ENCODE measurements at places on chromosomes 5 and 9.

DNA sequence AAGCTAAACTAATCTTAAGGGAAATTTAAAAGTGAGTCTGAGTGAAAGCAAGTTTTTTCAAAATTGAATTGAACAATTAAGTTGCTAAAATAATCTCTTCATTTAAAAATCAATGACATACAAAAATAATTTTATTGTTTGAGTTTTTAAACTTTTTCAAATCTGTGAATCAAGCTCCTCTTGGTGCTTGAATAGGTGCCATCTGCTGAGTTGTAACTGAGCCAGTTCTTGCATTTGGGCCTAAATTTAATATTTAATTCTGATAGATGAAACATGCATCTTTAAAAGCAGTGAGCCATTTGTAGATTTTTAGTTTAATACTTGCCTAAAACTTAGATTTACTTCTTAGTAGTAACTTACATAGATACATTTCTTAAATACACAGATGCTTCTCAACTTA is 31.8 kb downstream of the SPATA31D1 start:
- no peak for DNase-seq

DNA sequence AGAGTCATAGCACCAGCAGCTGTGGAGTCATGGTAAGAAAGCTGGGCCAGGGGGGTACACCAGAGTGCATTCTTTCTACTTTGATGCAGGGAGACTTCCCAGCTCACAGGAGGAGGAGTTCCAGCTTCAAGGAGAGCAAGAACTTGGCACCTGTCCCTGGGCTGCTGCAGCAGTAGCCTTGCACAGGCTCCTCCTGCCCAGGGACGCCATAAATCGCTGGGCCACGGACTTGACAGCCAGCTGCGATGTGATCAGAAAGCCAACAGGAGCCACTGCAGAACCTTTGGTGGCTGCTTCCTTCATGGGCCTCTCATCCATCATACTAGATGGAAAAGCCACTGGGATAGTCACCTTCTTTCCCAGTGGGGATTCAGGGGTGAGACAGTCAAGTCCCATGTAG is 234.7 kb downstream of the NMUR2 start:
- no peak for DNase-seq

DNA sequence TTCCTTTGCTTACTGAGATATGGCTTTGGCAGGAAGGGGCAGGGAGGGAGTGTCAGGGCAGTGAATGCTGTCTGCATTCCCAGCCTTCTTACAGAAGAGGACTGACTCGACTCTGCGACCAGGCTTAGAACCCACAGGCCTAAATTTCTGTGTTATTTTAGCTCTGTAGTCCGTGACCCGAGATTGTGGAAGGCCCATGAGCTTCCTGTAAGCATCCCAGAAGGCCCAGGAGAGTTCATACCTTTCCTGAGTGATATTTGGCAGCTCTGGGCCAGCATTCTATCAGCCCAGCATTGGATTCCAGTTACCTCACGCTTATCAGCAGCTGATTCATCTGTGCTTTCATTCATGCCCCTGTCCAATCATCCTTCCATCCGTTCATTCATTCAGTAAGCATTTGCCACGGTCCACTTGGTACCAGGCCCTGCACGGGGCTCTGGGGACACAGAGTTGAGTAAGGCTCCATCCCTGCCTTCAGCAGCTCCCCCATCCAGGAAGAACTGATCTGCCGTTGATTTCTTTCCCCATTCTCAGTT is 28.2 kb upstream of the RPL26L1 start:
- DNase-seq, result no peak

GRCh38 chr5:88895681-88896501 is 12.9 kb upstream of the MEF2C start:
- DNase-seq, result no peak

GRCh38 chr5:127006744-127007143 is 23.6 kb downstream of the MARCHF3 start:
- DNase-seq, result no peak

DNA sequence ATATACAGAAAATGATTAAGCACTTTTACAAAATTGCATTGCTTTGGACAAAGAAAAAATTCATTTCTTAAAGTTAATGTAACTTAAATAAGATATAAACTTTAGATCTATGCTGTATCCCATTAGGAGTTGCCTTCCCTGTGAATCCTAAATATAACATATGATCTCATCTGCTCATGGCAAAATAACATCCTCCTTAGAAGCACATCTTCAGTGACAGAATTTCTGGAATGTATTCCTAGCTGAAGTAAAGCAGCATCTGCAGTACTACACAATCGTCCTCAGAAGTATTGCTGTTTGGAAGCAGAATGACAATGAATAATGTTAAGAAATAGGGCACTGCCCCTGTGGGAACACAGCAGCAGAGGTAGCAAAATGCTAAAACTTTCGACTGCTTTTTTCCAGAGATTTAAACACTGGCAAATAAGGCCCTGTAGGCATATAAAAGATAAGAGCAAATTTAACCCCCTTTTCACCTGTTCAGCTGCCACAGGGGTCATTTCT is 571.0 kb downstream of the PTPRD start:
- no peak for DNase-seq

DNA sequence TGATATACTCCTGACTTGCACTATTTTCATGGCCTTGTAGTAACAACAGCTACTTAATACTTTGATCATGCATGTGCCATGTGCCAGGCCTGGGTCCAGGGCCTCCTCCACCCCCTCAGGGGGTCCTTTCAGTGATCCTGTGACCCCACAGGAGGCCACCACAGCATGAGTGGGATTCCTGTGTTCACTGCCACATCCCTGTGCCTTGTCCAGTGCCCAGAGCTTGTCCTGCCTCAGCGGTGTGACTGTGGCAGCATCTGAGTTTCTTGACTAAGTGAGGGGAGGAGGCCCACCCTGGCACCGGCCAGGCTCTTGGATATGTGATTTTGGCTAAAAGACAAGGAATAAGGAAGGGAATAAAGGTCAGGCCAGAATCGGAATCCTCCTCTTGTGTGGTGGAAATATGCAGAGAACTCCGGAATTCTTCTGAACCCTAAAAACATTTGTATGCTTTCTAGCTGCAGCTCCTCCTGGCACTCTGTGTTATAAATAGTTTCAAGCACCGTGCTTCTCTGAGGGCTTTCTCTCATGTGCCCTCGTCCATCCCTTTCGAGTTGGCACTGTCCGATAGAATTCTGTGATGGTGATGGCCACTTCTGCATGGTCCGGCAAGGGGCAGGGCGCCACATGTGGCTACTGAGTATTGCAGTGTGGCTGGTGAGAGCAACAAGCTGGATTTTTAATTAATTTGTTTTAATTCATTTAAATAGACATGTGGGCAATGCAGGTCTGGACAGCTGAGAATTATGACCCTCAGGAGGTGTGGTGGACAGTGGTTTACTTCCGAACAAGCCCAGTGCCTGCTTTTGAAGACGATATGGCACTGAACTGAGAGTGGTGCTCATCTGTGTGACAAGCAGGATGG is 31.8 kb downstream of the TENT4A start:
- peak; percentile 49 for DNase-seq

DNA sequence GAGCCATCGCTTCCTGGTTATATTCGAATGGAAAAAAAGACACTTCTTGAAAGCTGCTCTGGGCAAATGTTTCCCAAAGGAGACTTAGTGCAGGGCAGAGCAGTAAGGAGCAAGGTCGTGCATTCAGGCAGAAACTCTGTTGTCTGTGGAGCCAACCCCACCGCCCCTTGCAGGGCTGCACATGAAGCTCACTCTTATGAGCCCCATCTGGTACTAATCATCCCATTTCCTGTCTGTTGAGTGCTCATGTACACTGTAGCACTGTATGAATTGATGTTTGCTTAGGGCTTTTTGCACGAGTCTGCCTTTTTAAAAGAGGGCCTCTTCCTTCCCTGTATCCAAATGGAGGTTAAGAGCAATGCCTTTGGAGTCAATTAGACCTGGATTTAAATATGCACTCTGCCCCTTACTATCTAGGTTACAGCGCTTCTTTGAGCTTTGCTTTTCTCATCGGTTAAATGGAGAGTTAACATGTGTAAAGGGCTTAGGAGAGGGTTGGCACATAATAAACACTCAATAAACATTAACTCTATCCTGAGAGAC is 25.4 kb downstream of the HMHB1 start:
- DNase-seq, result no peak

DNA sequence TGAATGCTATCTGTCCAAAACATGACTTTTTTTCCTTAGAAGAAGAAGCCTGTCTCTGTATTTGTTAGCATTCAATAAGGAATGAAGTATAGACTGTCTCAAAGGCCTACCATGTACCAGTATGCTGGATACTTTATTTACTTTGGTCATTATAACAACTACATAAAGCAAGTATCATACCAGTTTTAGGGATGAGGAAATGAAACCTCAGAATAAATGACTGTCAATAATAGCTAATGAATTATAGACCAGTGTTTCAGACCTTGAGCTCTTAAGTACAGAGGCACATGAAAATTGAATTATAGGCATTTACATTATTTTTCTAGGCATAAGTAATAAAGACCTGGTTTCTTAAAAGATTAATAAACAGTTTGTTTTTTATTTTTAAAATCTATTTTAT is 166.4 kb upstream of the TLX3 start:
- no peak for DNase-seq

DNA sequence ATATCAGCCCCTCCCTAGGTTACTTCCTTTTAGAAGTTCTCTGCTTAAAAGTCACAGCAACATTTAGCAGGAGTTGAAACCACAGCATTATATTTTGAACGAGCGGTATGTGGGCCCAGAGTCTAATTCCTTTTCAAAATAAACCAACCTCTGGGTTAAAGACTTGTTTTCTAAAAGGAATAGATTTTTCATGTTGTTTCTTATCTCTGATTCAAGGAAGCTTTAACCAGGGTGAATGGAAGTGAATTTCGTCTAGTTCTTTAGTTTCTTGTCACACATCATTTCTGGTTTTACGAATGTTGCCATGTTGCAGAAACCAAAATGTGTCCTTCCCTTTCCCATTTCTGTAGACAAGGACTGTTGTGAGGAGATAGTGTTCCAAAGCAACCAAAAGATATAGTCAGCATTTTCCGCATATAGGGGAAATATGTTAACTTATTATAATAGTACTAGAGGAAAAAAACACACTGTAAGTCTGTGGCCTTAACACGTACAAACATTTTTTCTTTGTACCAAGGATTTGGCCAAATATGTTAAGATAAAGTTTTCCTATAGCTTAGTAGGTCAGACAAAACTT is 142.4 kb downstream of the PCSK5 start:
- no peak for DNase-seq

- peak; percentile 36 for DNase-seq
These were observed 187.7 kb downstream of the CACNA1B start for GRCh38 chr9:138065287-138065686.

GRCh38 chr9:33124751-33125381 is 42.3 kb downstream of the B4GALT1 start:
- DNase-seq, result no peak

DNA sequence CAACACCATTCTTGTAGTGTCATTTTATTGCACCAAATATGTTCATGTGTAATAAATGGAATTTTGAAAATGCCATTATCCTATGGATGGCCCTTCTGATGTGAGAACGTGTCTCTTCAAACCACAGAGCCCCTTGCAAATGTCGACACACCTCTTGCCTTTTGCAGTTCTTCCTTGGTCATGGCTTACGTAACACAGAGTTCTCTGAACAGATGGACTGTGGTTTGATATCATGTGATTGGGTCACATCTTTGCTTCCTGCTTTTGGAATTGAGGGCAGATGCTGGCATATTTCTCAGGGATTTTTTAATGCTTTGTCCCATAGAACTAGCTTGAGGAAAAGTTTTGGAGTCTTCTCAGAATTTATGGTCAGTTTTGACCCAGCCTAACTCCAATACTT is 4.6 kb downstream of the TGFBR1 start:
- DNase-seq, result no peak

- no peak for DNase-seq
These were observed 101.1 kb downstream of the KIF4B start for GRCh38 chr5:155114655-155115054.

- DNase-seq, result no peak
These were observed 422.2 kb downstream of the NR2F1-AS1 start for GRCh38 chr5:93158841-93159240.

GRCh38 chr9:89781838-89782540 is 177.2 kb downstream of the GADD45G start:
- no peak for DNase-seq

DNA sequence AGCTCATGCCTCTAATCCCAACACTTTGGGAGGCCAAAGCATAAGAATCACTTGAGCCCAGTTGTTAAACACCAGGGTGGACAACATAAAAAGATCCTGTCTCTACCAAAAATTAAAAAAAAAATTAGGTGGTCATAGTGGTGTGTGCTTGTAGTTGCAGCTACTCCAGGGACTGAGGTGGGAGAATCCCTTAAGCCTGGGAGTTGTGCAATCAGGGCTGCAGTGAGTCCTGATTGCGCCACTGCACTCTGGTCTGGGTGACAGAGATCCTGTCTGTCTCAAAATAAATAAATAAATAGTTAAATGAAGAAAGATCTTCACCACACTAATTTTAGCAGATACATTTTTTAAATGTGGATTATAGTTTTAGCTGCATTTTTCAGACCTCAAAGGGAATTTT is 433.2 kb downstream of the MAT2B start:
- no peak for DNase-seq

- DNase-seq, result no peak
These were observed 40.4 kb downstream of the LIX1 start for GRCh38 chr5:97102010-97102470.

- DNase-seq, result no peak
These were observed 2.5 kb upstream of the ISL1 start for GRCh38 chr5:51380603-51381207.

- no peak for DNase-seq
These were observed 51.5 kb downstream of the LRSAM1 start for GRCh38 chr9:127502706-127503378.

GRCh38 chr5:124402144-124402581 is 344.3 kb downstream of the ZNF608 start:
- DNase-seq, result no peak

DNA sequence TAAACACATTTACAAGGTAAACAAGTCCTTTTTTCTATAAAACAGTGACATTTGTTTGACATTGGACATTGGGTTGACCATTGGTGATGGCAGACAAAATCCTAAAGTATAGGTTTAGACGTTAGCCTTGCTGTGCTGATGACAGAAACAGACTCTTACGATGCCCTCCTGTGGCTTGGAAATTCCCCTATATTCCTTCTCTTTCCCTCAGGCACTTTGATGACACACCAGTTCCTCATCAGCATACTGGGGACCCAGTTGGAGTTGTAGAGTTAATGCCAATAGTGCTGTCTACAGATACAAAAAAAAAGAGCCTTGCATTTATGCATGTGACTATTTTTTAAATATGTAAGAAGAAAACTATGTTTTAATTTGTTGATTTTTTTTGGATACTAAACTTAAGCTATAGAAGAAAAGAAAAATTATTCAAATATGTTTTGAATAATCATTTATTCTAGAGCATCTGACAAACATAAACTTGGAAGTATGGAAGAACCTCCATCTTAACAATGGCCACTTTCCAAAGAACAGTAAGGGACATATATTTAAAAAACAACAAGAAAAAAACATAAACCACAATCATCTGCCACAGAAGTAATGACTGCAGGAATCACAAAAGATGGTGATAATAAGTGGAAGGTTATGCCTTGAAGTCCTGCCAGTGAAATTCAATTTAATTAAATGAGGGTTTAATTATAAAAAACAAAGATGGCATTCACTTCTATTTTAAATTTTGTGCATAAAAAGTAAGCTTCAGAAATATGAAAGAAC is 75.6 kb upstream of the SNCAIP start:
- no peak for DNase-seq
